ENCODE measurements at places on chromosomes 5 and 9. TPM values are rescaled to one million over a fixed set of nuclear protein-coding genes. Genes with fewer than 3 reads are reported as not detected.

The PCA3 gene
- not detected for total RNA-seq

DNA sequence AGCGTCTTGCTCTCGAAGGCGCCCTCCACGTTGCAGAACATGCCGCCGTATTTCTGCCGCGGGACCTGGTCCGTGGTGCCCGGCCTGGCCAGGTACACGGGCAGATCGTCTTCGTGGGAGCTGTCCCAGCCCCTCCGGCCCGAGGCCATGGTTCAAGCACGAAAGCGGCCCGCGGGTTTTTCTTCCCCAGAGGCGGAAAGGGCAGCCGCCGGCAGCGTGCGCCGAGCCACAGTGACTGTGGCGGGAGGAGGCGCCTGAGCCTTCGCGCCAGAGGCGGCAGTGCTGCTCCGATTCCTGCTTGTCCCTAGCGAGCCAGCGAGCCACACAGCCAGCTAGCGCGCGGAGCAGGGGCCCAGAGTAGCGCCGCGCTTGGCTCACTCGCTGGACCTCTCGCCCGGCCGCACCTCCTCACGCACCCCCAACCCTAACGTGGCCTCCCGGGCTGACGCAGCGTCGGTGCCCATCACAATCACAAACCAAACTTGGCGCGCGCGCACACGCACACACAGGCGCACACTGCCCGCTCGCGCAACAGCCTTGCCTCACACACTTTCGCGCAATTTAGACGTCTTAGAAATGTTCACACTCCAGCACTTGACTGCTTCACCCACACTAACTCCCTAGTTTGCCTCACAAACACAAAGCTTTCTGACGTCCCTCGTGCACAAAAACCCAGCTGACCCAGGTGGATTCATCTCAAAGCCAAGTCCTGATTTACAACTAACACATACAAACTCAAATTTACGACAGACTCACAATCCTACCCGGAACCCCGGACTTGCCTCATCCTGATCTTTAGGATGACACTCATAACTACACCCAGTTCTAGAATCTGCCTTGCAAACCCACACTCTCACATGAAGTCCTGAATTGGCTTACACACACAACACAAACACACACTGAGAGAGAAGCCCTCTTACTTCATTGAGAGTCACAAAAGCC is at the start of gene DPYSL3:
DPYSL3 (minus strand) TSS at position 359 of the 942 bp plus-strand sequence; CDS start at position 149, 210 bp downstream.
- peak; percentile 67 for DNase-seq

DNA sequence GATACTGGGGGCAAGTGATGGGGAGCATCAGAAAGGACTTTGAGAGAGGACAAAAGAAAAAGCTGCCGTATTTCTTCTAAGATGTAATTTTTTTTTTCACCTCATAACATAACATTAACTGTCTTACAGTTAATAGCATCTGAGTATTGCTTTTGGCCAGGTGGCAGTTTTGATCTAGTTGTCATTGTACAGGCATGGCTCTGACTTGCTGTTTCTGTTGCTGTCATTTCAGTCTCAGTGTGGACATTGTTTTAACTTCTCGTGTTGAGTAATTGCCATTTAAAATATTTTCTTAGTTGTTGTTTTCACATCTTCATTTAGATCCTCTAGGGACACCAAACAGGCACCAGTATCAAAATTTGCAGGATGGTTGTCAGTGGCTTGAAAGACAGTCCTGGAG is 12.4 kb downstream of the SMAD5 start:
- DNase-seq, result no peak

DNA sequence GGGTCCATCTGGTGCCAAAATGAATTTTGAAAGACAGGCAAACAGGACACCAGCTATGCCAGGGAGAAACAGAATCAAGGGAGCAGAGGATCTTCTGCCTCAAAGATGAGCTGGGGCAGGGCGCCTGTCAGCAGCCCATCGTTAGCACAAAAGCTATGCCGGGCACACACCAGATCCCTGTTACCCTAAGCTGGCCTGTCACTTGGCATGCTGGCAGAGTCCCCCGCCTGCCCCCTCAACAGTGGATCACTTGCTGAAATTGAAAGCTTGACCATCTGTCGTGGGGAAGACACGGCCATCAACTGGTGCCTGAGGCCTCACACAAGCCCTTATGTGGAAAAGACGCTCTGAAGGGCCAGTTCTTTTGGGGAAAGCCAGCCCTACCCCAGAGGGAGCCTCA is 256.4 kb downstream of the EBF1 start:
- DNase-seq, result no peak

- DNase-seq, result no peak
Measured at GRCh38 chr5:40166802-40167201, 512.9 kb upstream of the PTGER4 start.

The SMIM33 gene
- total RNA-seq, result not detected

The WDR38 gene
- total RNA-seq, result 6.6 TPM
